ENCODE measurements at places on chromosomes 5 and 9.

GRCh38 chr9:73683862-73684591 is 532.4 kb downstream of the ANXA1 start:
- peak; percentile 5 for DNase-seq

- no peak for DNase-seq
These were observed 21.0 kb downstream of the NR2F1 start for GRCh38 chr5:93603793-93604643.

DNA sequence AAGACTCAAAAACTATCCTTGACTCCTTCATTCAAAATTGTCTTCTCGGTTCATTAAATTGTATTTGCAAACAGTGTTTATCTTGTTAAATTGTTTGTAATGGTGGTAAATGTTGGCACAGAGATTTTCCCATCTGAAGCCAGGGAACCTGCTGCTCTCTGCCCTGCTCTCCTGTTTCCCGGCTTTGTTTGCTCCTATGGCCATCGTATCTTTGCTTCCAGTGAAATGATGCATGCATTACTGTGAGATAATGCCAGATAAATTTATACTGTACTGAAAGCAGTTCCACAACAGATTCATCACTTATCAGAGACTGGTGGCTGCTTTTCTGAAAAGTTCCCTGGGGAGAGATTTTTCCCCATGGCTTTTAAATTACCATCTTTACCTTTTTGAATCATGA is 81.4 kb downstream of the CD180 start:
- DNase-seq, result no peak

DNA sequence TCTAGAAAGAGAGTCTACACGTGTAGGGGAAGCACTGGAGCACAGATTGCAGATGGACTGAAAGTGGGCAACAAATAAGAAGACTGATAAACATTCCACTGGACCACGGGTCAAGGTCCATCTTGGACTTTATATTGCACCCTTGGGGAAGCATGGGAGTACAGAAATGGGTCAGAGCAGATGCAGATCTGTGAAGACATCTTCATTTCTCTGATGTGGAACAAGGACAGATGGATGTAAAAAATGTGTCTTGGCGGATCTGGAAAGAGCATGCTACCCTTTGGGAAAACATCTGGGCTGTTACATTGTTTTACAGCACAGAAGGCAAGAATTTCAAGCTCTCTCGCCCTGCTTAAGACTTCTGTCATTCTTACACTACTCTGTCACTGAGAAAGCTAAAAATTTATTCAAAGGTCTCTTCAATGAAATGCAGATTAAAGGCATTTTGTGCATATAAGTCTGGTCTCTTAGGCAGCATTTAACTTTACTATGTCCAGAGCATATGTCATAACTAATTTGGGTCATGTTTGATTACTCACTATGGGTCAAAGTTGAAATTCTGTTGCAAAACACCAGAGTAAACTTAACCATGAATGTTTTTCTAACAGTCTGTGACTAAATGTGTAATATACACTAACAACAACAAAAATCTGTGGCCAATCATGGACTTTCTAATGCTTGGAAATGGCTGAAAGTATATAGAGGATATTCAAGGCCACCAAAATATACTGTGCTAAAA is 756.4 kb upstream of the DMAC1 start:
- no peak for DNase-seq

DNA sequence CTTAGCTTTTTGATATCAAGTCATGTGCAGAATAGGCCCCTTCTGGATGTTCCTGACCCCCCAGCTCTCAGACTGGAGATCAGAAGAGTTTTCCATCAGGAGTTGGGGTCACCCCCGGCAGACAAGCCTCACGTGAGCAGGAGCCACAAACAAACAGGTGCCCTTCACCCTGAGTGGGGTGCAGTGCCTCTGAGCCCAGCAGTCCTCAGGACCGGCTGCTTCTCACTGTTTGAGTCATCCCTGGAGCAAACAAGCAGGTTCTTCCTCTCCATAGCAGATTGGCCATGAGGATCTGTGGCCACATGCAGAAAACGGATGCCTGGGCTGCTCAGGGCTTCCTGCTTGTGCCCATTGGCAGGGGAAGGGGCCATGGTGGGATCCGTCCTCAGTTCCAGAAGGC is 47.0 kb downstream of the LRSAM1 start:
- no peak for DNase-seq

GRCh38 chr5:159786901-159787691 is 129.2 kb upstream of the ADRA1B start:
- no peak for DNase-seq

DNA sequence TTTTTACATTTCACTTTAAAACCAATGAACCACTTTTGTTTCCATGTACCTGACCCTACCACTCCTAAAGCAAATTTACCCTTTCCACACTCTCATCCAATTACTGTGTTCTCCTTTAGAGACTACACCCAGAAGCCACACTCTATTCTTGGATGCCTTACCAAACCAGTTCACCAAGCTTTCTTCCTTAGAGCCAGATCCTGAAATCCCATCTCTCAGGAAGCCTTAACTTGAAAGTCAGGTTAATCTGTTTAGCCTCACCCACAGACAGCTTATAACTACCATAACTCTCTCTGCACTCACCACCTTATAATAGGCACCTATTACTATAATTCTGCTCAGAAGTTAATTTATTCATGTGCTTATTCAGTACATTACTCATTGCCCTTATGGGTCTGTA is 4.3 kb downstream of the CSNK1A1 start:
- DNase-seq, result no peak

DNA sequence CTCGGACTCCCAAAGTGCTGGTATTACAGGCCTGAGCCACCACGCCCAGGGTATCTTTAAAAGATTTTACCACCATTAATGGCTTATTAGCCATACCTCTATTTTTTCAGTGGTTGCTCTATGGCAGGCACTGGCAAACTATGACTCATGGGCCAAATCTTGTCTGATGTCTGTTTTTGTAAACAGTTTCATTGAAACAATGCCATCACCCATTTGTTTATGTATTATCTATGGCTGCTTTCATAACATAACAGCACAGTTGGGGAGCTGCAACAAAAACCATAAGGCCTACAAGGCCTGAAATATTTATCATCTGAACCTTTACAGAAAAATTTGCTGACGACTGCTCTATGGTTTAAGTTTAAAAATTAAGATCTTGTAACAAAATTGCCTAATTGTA is 66.8 kb downstream of the SLC38A9 start:
- DNase-seq, result no peak

- no peak for DNase-seq
These were observed 192.2 kb downstream of the DMAC1 start for GRCh38 chr9:7607421-7607820.

DNA sequence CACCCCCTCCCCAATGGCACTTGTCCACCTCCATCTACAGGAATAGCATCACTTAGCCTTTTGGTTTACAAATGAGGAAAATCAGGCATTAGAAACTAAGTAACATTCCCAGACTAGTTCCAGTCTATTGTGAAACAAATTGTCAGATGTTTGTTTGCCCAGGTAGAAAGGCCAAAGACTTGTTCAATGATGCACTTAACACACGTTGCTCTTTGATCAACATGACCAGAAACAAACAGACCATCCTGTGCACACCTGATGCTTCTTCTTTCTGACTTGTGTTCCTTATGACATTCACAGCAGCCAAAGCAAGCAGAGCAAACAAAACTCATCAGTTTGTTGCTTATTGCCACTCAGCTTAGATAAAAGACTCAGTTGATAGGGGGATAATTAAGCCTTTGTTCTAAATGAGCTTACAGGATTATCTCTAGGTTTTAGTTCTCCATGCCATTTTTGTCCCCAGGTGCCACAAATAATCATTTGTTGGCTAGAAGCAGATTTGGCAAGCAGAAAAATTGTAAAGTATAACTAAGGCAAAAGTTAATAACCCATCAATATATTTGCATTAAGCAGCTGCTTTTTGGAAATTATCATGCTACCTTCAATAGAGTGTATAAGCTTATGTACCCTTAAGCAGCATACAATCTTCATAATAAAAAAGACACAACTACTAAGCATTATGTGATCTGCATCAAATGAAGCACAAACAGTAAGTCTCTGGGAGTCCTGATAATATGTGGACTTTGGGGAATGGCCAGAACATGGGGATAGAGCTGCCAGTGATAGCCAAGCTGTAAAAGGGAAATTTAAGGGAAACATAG is 26.3 kb upstream of the FST start:
- no peak for DNase-seq

- no peak for DNase-seq
These were observed 5.5 kb upstream of the JAKMIP2 start for GRCh38 chr5:147788023-147788422.

- DNase-seq, result peak; percentile 85
These were observed 3.5 kb upstream of the EXOSC2 start for GRCh38 chr9:130689937-130690700.

DNA sequence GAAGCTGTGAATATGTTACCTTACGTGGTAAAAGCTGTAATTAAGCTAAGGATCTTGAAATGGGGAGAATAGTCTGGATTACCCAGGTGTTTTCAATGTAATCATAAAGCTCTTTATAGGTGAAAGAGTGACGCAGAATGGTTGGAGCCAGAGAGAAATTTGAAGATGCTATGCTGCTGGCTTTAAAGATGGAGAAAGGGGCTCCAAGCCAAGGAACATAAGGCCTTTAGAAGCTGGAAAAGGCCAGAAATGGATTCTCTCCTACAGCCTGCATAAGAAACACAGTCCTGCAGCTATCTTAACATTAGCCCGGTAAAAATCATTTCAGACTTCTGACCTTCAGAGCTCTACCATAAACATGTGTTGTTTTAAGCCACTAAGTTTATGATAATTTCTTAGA is 243.3 kb upstream of the VLDLR start:
- DNase-seq, result no peak

DNA sequence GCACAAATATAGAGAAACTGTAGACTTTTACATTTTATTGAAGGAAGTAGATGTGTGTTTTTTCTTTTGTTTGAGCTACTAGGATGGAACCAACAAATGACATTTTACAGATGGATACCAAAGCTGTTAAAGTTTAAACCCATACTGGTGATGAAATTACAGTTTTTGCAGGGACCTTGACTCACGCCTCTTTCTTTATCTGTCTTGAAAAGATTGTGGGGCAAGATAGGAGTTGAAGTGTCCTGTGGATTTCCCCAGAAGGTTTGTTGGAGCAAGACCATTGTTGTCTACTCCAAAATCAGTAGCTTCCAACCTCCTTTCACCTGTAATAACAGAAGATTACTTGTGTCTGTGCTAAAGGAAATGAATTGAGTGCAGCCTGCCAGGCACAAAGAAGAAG is 4.1 kb upstream of the C5orf63 start:
- no peak for DNase-seq

- DNase-seq, result no peak
These were observed 24.9 kb downstream of the CNOT6 start for GRCh38 chr5:180519098-180519497.

DNA sequence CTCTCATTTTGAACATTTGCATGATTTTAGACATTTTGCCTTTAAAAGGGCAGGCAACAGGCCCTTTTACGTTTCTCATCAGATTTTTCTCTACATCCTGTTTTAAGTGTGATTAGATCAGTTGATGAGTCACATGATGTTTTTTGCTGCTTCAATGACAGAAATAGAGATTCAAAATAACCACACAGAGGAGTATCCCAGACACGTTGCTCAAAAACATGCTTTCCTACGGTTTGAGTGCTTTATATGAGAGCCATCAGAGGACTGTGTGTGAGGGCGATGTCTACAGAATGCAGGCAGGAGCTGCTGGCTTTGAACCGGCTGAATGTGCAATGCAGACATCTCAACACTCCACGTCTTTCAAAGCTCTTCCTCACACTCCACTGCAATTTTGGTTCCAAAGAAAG is 42.1 kb downstream of the OTULIN start:
- peak; percentile 36 for DNase-seq

GRCh38 chr9:113483676-113484257 is 20.2 kb downstream of the RGS3 start:
- DNase-seq, result no peak

DNA sequence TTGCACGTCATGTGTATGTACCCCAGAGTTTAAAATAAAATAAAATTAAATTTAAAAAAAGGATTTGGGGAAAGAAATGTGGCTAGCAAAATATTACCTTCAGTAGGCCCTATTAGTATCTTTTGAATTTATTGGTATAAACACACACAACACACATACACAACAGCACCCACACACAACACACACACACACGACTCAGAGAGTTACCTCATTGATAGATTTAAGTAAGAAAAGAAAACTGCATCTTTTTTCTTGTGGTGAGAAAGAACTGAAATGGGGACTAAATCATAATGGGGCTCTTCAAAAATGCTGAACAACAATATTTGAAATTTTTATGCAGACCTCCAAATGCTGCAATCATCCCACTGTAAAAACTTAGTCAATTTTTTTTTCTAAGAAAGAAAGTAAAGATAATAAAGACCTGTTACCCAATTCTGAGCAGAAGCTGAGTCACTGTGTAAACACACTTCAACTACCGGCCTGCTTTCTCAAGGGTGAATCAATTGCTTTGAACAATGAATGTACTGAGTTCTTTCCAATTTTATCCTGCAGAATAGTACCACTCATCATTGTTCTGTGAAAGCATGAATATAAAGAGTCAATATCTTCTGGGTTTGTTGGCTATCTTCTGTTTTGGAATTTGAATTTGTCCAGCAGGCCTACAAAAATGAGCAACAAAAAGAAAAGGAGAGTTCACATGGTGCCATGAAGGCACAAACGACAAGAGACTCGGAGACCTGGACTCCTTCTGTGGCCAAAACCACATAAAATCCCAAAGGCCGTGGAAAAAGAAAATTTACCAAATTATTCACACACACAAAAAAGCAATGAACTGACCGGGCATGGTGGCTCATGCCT is 57.9 kb upstream of the CCNG1 start:
- DNase-seq, result no peak

- DNase-seq, result no peak
These were observed 262.7 kb downstream of the YTHDC2 start for GRCh38 chr5:113776168-113776567.

DNA sequence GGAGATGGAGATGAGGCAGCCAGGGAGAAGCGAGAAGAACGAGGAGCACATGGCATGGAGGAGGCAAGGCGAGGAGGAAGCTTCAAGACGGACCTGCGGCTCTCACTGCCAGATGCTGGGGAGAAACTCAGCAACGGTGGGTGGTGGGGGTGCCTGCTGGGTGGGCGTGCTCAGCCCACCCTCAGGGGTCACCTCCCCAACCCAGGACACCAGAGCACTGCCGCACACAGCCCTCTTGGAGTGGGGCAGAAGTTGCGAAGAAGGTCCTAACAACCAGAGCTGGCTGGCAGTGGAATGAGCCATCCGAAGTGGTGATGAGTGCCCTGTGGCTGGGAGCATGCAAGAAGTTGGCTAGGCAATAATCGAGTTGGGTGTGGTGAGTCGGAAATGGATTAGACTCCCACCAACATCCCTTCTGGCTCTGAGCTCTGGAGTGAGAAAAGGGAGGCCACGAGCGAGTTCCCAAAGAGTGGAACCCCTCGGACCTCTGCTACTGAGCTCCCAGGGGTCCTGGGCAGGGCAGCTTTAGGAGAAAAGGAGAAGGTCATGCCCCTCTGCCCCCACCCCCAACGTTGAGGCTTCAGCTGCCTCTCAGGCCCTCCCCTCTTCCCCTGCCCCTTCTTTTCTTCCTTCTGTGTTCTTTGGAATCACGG is 212.7 kb upstream of the MVB12B start:
- no peak for DNase-seq

GRCh38 chr5:154801083-154801482 is 45.9 kb downstream of the LARP1 start:
- no peak for DNase-seq

Measured in HFF-Myc (cell line).